ENCODE measurements at places on chromosomes 7 and 10.
A peak's percentile ranks its signal among the peaks of the same experiment; 100 is the strongest.

DNA sequence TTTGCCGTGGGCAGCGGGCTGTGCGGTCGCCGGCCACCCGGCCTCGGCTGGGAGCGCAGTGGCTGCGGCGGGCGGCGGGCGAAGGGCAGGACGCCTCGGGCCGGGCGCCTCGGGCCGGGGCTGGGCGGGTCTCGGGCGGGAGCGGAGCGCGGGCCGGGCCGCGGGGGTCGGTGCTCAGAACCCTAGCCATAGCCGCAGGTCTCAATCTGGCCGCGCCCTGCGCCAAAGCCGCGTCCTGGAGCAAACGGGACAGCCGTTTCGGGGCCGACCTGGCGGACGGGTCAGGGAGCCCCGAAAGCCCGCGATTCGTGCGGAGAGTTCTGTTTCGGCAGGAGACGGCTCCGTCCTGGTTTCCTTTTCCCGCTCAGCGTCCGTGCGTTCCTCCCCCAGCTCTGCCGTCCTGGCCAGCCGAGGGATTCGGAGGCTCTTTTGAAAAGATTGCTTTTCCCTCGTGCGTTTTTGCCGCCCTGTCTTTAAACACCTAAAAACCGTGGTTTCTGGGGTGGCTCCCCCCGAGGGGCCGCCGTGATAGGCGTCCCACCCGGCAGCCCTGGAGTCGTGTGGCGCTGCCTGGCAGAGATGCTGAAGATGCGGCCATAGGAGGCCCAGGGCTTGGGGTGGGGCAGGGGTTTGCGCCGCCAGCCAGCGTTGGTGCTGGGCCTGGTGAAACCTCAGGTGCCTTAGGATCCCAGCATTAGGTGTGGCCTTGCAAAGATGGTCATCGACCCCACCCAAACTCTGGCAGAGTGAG is 727 bp downstream of the RET start:
- no peak for DNase-seq

- no peak for DNase-seq
Measured at GRCh38 chr7:26993816-26994810, 101.7 kb downstream of the HOXA1 start.

- DNase-seq, result no peak
Measured at GRCh38 chr10:84842593-84842992, 514.2 kb downstream of the CCSER2 start.

DNA sequence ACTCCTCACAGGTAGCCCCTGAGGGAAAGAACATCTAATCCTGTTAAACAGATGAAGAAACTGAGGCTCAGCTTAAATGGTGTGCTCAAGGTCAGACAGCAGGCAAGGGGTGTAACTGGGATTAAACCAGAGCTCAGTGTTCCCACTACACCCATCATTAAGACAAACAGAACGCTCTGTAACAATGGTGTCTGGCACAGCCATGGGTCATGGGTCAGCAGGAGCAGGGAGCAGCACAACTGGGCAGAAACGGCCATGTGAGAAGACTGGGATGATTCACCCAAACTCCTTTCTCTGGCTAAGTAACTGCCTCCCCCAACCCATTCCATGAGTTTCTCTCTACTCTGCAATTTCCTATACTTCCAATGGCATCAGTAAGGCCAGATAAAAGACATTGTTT is 85.5 kb upstream of the PDE1C start:
- DNase-seq, result no peak

DNA sequence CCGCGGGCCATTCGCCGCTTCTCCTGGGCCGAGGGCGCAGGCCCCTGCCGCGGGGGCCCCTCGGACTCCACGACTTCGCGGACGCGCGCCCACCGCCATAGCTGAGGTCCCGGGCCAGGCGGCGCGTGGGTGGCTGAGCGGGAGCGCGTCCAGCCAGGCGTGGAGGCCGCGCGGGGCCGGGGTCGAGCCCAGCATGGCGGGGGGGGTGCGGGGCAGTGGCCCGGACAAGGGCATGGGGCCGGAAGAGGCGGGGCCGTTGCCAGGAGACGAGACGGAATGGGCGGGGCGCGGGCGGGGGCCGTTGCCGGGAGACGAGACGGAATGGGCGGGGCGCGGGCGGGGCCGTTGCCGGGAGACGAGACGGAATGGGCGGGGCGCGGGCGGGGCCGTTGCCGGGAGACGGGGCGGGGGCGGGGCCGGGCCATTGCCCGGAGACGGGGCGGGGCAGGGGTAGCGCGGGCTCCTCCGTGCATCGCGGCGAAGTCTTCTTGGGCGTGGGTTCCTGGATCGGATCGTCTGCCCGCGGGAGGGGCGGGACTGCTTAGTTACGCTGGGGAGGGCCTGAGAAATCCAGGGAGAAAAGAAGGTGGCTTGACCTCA is 14.8 kb downstream of the ADAM8 start:
- DNase-seq, result peak; percentile 75

DNA sequence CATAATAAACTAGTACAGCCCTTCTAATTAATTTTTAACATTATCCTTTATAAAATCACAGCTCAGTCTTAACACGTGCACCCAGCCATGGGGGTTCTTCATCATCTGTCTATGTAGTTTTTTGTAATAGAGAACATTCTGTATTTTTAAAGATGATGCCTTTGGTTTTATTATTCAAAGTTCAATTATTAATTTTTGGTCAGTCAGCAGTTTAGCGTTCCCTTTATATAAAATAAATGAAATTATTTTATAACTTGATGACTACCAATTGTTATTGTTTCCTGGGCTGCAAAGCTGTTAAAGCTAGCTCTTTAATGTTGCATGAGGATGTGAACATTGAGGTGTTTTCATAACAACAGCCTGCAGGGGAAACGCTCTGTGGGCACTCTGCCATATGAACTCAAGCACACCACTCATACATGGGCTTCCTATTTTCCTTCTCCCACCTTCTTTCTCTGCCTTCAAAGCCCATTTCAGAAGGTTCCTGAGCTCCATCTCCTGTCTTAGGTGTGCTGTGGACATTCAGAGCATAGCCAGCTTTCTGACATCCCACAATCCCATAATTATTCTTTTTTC is 172.0 kb upstream of the YAE1 start:
- DNase-seq, result no peak

DNA sequence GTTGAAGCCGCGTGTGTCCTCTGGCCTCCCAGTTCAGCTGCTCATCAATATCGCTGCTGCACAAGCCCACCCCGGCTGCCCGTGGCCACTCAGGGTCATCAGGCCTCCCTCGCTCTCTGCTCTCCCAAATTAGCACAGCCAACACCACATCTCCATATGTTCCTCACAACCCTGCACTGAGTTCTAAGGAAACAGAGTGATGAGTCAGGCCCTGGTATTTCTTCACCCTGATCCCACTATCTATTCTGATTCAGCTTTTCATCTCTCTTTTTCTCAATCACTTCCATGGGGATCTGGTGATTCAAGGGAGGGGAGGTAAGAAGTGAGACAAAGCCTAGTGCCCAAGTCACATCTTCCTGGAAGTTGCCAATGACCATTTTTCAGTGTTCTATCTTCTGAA is 23.8 kb downstream of the CYTH3 start:
- no peak for DNase-seq

DNA sequence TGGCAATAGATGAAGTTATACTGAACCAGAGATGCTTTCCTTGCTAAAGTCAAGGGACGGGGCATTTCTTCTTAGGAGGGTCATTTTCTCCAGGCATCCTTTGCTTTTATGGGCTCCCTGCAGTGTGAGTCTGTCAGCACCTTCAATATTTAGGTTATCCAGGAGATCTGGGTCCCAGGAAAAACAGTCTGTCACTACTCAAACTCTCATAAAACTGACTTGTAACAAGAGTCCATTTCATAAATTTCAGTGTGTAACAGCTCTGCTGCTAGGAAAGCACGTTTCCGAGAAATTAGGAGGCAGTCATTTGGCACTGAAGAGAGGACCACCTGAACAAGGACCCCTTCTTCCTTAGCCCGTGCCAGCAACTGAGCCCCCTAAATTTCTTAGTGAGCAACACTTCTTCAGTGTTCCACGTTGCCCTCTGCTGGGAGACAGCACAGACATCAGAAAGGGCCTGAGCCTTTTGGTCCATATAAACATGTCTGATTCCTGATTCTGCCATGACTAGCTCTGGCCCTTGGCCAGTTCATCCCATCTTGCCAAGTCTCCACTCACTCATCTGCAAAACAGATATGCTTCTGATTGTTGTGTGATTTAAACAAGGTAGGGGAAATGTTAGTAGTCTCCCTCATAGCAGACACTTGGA is 7.2 kb downstream of the GCC1 start:
- DNase-seq, result no peak

DNA sequence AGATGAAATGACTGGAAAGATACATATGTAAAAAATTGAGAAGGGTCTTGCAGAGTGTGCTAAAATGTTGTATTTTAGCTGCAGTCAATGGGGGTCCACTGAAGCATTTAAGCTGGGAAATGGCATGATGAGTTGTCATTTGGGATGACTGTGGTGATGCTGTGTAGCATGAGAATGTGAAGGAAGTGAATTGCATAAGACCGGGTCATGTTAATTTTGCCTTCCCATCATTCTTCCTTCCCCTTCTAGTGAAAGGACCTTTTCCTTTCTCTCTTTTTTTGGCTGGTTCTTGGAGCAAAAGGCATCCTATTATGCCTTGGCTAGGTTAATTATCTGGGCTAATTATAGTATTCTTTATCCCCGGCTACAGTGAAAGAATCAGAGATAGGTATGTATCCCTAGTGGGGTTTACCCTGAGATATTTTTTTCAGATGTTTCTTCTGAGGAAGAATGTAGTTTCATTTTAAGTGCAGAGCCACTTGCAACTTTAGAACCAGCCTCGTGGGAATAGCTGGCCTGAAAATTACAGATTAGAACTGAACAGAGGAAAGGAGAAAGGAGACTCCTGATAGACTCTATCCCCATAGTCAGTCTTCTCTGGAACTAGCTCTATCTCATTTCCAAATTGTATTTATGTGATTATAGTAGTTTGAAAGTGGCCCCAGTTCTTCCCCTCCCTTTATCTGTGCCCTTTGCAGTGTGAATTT is 93.6 kb downstream of the HGF start:
- DNase-seq, result no peak

DNA sequence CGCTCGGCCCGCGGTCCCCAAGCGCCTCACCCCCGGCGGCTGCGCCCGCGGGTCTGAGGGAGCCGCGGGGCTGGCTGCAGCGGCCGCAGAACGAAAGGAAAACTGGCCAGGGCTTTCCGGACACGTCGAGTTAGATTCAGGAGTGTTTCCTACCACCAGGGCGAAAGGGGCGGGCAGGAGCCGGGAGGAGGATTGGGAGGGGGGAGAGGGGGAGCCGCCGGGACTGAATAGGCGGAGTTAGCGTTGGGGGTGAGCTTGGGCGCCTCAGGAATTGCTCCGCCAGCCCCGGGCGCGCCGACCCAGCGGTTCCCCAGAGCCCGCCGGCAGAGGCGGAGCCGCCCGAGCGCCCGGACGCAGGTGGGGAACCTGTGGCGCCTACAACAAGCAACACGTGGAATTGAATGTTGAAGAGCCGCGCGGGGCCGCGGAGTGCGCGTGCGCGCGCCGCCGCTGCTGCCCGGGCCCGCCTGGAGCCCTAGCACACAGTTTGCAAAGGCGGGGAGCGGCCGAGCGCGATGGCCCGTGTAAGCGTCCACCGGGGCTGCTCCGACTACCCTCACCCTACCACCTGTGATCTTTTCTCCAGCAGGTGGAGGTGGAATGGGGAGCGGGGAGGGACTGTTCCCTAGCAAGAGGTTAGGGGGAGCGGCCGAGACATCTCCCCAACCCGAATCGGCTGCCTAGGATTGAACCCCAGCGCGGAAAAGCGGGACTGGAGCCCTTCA is at the start of gene CADPS2:
TSS of gene CADPS2 (minus strand) at position 104 of the 725 bp plus-strand sequence. CDS start 123 bp downstream, outside the sequence.
- DNase-seq, result no peak

- DNase-seq, result peak; percentile 22
Measured at GRCh38 chr7:76260171-76260703, 42.2 kb upstream of the HSPB1 start.

GRCh38 chr10:132452216-132452650 is 55.2 kb downstream of the PWWP2B start:
- DNase-seq, result no peak

DNA sequence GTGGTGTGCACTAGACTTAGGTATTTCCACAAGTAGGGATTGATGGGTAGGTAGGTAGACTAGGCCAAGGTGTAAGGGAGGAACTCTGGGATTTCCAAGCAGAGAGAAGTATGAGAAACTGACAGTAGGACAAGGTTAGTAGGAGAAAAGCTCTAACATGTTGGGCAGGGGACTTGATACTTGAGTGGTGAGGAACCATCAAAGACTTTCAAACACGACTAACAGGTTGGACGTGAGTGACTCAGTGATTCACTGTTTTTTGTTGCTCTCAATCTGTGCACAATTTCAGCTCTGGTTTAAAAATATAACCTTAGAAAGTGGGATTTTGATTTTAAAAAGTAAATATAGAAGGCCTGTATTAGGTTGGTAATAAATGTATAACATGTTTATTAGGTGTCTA is 44.4 kb downstream of the KLHDC10 start:
- DNase-seq, result no peak

DNA sequence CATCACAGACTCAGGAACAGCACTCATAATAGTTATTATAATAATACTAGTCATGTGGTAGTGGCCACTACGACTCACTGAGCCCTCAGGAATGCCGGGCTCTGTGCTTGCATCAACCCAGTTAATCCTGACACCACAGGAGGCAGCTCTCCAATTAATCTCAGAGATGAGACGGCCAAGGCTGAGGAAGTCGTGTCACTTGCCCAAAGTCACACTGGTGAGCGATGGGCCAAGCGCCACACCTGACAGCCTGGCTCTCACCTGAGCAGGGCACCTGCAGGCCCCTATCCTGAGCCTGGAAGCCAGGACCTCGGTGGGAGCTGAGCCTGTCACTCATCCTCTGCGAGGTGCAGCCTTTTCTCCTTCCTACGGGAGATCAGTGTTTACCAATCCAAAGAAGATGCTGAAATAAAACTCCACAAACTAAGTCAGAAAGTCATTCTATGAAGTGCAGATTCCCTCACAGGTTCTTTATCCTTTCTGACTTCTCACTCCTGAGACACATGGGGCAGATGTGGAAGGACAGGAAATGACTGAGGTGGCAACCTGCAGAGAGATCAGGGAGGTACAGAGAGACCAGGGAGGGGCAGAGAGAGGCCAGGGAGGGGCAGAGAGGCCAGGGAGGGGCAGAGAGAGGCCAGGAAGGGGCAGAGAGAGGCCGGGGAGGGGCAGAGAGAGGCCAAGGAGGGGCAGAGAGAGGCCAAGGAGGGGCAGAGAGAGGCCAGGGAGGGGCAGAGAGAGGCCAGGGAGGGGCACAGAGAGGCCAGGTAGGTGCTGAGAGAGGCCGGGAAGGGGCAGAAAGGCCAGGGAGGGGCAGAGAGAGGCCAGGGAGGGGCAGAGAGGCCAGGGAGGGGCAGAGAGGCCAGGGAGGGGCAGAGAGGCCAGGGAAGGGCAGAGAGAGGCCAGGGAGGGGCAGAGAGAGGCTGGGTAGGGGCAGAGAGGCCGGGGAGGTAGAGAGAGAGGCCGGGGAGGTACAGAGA is 38.5 kb downstream of the VIPR2 start:
- DNase-seq, result no peak

- no peak for DNase-seq
Measured at GRCh38 chr10:120042705-120043104, 150.2 kb downstream of the SEC23IP start.

DNA sequence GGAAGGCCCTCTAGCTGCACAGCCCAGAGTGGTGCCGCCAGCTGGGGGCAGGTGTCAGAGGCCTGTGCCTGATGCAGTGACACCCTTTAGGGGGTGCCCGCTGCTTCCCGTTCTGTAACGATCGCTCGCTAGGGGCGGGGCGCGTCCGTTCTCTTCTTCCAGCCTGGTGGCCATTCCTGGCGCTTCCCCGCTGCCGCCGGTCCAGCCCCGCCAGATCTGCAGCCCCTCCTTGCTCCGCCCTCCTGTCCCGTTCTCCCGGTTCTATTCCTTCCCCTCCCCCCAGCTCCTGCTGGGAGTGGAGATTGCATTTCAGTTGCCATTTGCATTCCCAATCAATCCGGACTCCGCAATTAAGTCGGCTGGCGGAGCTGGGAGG is 39.2 kb downstream of the AGAP3 start:
- DNase-seq, result no peak
